ENCODE measurements at places on chromosomes 12 and 14.

GRCh38 chr14:101233808-101234207 lies 327.5 kb upstream of the DIO3 start:
- DNase-seq: no peak

- DNase-seq: no peak
Observed at GRCh38 chr14:38623661-38624060, 367.8 kb upstream of the CLEC14A start.

- no peak for DNase-seq
Observed at GRCh38 chr12:64585104-64585503, 25.2 kb upstream of the RASSF3 start.

- no peak for DNase-seq
Observed at GRCh38 chr12:29783773-29784666, at the start of gene TMTC1. Gene TMTC1 (minus strand): TSS chr12:29783942. CDS start chr12:29783751, 191 bp downstream.

DNA sequence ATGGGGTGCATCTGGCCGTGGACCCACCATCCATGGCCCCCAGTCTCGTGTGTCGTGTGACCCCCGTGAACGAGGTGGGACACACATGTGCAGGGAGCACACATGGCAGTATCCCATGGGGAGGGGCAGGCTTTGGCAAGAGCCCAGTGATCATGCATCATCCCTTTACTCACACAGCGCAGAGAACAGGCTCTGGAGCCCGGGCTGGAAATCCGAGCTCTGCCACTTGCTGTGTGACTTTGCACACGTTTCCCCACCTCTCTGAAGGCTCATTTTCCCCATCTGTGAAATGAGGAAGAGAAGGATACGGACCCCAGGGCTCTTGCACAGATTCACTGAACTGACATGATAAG lies 119.9 kb downstream of the PHETA1 start:
- no peak for DNase-seq

DNA sequence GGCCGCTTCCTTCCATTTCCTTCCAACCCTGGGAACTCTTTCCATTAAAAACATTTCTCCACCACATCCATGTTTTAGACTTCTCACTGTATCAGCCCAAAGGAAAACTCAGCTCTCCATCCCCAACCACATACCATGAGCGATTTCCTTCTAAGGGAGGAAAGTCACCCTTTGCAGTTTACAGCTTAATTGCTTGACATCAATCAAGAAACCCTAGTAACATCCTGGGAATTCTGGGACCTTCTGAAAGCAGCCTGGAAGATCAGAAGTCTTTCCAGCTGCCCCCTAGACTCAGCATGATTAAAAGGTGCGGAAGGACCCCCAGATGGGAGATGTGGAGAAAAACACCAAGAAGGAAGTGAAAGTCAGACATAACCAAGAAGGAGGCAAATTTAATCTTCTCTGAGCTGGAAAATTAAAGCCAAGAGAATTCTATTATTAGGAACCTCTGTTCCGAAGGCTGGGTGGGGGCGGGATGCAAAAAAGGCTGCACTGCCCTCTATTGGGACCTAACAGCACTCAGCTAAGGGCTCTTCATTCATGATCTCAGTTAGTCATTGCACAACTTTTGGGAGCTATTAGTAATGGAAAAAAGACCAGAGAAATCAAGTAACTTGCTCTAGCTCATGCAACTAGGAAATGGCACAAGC lies 73.3 kb upstream of the PLXNC1 start:
- DNase-seq: no peak

DNA sequence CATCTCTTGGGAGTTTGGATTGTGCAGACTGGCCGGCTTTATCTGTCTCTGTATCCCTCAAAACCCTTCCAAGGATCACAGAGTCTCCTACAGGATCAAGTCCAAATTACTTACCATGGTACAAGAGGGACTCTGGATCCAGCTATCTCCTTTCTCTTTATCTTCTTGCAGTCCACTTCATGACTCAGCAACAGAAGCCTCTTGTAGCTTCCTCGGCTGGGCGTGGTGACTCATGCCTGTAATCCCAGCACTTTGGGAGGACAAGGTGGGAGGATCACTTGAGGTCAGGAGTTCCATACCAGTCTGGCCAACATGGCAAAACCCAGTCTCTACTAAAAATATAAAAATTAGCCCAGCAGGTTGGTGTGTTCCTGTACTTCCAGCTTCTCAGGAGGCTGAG lies 189.7 kb downstream of the BCAT1 start:
- DNase-seq: no peak

DNA sequence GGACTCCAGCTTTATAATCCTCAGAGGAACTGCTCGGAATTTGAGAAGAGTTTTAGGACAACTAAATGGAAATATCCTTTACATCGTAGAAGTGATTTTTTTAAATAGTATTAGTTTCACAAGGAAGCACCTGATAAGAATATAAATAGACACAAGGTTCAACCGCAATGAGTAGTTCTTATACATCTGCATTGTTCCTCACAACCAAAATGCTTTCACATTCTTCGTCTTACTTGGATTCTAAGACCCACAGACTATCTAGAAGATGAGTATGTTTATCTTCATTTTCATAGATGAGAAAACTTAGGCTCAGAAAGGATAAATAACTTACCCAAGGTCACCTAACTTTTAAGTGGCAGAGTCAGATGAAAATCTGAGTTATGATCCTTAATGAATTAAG lies 469.0 kb downstream of the GALC start:
- DNase-seq: no peak

DNA sequence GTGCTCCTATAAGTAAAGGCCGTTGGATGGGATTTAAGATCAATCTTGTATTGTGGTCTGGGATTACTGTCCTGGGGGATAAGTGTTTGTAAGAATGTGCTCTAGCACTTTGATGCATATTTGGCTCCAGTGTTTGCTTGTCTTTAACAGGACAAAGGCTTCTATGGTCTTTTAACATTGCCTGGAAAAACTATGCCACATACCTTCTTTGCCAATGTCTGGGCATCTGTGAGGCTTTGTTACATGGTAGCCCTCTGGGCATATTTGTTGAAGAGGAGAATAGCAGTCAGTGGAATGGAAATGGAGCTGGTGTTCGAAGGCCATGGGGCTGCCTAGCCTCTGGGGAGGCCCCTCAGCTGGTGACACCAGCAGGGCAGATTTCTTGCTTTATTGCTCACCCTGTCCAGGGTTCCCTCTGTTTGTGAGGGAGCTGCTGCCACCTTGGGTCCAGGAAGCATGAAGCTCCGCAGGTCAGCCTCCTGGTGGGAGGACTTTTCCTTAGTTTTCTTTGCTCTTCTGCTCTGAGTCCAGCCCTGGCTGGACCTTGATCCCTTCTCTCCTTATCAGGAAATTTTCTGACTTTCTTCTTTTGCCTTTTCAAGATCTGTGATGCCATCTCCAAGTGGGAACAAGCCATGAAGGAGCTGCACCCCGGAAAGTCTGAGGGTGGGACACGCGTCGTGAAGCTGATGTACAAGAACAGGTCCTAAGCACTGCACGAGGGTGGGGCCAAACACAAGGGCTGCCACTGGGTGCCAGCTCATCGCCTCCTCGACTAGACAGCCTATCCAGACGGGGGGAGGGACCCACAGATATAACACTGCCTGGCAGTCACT lies 19.5 kb downstream of the PIGH start:
- no peak for DNase-seq

GRCh38 chr12:74449872-74450271 lies 87.8 kb upstream of the ATXN7L3B start:
- DNase-seq: no peak

DNA sequence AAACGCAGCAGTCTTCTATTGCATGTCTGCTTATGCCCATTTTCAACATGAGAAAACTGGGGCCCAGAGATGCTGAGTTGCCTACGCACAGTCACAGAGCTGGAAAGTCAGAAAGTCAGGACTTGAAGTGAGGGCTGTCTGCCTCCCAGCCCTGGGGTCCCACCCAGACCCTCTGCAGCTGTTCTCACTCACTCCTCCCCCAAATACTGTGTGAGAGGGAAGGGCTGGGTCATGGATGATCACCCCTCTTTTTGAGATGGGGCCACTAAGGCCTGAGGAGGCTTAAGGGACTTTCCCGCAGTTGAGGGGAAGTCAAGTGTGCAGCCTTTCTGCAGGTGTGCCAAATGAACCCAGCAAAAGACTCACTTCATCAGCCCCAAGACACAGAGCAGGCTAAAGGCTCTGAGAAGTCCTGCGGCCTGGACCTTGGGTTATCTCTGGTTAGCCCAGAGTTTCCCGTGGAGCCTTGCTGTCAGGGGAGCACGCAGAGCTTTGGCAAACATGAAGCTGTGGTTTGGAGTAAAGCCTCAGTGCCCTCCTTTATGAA lies 18.7 kb downstream of the DTX1 start:
- DNase-seq: no peak

- no peak for DNase-seq
Observed at GRCh38 chr12:57296291-57296690, 45.3 kb upstream of the STAC3 start.

DNA sequence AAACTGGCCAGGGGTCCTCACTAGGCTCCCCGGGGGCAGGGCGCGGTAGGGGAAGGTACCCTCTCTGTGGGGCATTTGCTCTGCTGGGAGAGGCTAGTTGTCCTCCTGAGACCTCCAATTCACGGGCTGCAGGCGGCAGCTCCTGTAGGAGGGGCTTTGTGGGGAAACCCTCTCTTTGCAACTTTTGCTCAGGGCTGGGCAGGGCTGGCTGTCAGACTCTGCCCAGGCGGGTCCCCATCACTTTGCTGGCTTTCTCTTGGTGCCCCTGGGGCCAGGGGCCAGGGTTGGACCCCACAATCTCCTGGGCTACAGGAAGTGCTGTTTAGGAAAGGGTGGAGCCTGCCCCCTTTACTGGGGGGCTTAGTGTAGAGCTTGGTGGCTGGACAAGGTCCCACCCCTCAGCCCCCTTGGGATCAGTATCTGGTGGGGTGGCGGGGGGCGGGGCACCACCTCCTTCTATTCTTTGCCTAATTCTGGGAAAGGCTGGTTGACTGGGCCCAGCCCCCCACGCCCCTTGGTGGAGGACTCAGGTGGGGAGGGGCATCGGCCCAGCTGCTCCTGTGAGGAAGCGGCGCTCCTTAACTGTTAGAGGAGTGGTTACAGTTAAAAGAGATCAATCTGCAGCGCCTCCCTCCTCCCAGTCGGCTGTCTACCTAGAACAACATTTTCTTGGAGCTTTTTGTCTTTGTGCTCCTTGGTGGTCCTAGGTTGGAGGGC lies 918.7 kb downstream of the AACS start:
- DNase-seq: no peak

- DNase-seq: no peak
Observed at GRCh38 chr14:63777024-63777423, 49.2 kb upstream of the SGPP1 start.

GRCh38 chr14:74563233-74563585 lies 48.8 kb downstream of the LTBP2 start:
- no peak for DNase-seq

- no peak for DNase-seq
Observed at GRCh38 chr12:58009405-58010195, 68.2 kb downstream of the ATP23 start.

- DNase-seq: no peak
Observed at GRCh38 chr12:57489157-57489641, 1.3 kb downstream of the MARS1 start.

DNA sequence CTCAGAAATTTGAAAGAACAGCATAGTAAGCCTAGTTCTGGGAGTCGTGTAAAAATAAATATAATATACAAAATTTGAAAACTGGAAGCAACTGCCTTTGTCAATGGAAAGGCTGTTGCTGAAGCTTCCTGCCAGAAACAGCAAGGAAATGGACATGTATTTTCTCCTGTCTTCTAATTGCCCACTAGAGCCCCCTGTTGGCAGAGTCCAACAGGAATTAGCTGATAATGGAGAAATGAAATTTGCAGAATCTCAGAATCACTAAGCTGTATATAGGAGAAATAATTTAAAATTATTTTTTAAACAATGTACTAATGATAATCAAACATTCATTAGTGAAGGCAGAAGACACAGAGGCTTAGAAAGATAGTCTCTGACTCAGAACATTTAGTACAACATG lies 414.8 kb downstream of the SLC6A15 start:
- DNase-seq: no peak

DNA sequence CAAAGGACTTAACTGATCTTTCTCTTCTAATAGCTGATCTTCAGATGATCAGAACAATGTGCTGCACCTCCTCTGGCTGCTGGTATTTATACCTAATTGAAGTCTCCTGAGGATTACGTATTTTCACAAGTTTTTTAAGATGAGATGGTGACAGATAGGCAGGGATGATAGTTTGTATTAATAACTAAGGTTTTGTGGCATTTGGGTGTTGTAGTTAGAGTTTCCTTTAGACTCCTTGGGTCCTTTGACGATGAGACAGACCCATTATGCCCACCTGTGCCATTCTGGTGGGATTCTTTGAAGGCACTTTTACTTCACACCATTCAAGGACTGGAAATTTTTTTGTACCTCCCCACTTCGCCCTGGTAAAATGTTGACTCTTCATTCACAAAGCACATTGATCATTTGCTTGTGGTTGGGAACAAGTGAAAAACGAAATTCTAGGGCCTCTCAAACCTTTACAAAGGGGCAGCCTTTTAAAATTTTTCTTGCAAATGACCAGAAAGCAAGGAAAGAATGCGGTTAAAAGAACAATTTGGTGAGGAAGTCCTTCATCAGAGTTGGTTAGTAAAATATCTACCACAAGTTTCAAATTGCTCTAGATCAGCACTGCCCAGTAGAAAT lies at the start of gene IFNG:
Gene IFNG (minus strand): TSS at position 60 of the 624 bp plus-strand sequence. CDS start 125 bp downstream, outside the sequence.
- DNase-seq: no peak

GRCh38 chr12:1741154-1741949 lies 50.5 kb downstream of the ADIPOR2 start:
- no peak for DNase-seq

DNA sequence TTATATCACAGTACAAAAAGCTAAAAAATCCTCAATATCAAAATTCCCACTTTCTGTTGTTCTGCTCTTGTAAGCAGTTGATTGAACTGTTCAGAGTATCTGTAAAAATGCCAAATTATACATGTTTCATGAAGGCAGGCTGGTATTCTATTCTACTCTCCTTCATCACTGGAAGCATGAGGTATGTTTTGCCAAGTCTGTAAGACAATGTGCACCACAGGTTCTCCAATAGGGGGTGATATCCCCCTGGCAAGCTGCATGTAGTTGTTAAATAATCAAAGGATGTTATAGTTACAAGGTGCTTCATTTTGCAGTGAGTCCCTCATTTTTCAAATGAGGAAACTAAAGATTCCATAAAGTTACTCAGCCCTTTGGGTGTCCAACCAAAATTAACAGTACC lies 15.1 kb upstream of the NEK9 start:
- DNase-seq: no peak

GRCh38 chr12:84874125-84874824 lies 38.3 kb downstream of the SLC6A15 start:
- DNase-seq: peak; percentile 60

GRCh38 chr12:65565601-65566560 lies 258.4 kb upstream of the HMGA2 start:
- no peak for DNase-seq

DNA sequence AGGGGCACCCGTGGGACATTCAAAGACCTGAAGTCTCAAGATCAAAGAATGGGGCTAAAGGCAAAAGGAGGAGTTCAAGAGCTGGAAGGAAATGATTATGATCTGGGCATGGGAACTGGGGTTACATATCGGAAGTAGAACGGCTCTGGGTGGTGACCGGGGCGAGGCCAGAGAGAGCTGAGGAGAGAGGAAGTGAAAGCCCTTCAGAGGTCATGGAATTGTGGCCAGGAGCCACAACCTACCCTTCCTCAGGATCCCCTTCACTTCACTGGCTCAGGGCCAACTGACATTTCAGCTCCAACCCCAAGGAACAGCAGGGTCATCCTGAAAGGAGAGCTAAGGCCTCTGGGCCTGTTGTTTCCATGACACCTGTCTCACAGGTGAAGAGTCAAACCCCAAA lies 57.8 kb downstream of the GALNT16 start:
- DNase-seq: no peak

- no peak for DNase-seq
Observed at GRCh38 chr12:64036414-64036813, 185.7 kb downstream of the KICS2 start.

All from NCI-H1417 treated with DMSO at 0.1 percent for 48 hours (cell line).